Posterior cingulate gyrus (tissue), 11 donors: ENCODE measurements at places on chromosomes 12 and 14.
A peak's percentile ranks its signal among the peaks of the same experiment; 100 is the strongest.

DNA sequence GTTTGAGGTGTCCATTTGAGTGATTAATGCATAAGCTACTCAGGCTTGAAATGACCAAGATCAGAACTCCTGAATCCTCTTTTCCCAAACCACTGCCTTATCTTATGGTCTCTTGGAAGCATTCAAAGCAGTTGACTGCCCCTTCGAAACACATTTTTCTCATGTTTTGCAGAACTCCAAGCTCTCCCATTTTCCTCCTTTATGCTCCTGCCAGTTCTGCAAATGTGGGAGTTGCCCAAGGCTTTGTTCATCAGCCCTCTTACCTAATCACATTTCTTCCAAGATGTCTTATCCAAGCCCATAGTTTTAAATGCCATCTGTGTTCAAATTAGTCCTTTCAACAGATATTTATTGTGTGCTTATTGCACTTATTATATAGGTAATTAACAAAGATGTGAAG lies 1.8 kb upstream of the DNAAF2 start:
- DNase-seq: no peak

- DNase-seq: no peak
These were observed 69.7 kb downstream of the HELB start for GRCh38 chr12:66371982-66372381.

DNA sequence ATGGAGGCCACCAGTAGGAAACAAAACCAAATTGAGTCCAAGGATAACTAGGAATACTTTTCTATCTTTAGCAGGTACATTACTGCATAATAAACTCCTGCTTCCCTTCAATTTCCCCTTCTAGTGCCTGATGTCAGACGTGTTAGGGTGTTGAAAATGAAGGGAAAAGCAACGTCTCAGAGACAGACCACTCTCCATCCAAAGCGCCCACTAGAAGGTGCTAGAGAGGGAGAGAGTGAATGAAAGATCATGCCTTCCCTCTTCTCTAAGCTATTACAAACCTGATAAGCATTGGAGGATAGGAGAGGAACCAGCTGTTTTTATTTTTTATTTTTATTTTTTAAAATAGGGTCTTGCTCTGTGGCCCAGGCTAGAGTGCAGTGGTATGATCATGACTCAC lies 64.1 kb downstream of the ZNF641 start:
- no peak for DNase-seq

DNA sequence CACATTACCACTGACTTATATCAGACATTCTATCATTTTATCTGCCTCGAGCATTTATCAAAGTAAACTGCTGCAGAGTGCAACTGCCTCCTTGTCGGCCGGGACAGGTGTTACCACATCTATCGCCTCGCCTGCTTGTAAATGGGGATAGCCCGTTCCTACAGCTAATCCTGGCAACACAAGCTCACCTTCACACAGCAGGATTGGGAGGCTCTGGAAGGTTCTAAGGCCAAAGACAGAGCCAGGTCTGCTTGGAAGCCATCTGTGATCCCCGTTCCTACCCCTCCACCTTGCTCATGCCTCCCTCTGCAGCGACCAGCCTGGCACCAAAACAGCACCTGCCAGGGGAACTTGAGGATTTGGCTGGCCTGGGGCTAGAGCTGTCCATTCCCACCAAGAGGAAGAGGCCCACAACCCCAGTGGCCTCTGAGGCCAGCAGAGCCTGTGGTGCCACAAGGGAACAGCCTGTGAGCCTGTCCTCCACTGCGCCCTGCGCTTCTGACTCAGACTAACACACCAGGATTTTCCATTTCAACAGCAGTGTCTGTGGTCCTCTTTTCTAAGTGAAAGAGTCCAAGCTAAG lies 114.8 kb upstream of the DIO3 start:
- no peak for DNase-seq

GRCh38 chr12:115920395-115921183 lies 356.9 kb downstream of the MED13L start:
- no peak for DNase-seq

DNA sequence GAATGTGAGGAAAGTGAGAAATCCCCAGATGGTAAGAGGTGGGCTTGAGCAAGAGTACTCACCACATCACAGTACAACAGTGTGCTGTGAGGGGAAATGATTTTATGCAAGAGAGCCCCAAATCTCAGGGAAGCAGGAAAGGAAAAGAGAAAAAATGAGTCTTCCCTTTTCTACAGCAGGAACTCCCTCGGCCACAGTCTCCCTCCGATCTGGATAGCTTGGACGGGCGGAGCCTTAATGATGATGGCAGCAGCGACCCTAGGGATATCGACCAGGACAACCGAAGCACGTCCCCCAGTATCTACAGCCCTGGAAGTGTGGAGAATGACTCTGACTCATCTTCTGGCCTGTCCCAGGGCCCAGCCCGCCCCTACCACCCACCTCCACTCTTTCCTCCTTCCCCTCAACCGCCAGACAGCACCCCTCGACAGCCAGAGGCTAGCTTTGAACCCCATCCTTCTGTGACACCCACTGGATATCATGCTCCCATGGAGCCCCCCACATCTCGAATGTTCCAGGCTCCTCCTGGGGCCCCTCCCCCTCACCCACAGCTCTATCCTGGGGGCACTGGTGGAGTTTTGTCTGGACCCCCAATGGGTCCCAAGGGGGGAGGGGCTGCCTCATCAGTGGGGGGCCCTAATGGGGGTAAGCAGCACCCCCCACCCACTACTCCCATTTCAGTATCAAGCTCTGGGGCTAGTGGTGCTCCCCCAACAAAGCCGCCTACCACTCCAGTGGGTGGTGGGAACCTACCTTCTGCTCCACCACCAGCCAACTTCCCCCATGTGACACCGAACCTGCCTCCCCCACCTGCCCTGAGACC lies 7.8 kb downstream of the ATN1 start:
- DNase-seq: peak; percentile 62

DNA sequence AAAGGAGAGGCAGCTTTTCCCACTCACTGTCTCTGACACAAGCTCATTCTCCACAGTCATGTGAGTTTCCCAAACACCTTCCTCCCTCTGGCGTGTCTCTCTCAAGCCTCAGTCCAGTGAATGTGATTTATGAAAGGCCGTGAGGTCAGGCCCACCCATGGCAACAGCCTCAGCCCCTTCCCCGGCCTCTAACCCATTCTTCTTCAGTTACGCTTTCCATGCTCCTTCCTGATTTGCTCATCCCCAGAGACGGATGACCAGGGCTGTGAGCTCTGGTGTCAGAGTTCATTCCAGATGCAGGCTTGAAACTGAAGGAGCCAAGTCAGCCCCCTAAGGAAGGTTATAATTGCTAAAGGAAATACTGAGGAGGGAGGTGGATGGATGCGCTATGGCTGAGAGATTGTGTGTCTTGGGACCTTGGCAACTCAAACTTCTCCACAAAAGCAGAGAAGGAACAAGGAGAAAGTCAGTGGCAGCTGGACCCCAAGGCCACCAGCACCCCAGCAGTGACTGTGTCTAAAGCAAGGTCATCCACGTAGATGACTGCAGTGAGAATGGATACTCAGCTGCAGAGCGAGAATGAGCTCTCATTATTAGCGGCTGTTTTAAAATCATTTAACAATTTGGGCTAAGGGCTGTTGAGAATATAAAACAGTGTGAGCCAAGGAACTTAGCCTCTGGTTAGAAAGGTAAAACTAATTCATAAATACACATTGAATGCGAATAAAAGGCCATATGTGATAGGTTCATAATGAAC lies 84.1 kb downstream of the FBXL14 start:
- DNase-seq: no peak

- DNase-seq: no peak
These were observed 26.9 kb downstream of the BCL11B start for GRCh38 chr14:99244941-99245563.

- no peak for DNase-seq
These were observed 462.9 kb upstream of the PRICKLE1 start for GRCh38 chr12:43052441-43052840.

DNA sequence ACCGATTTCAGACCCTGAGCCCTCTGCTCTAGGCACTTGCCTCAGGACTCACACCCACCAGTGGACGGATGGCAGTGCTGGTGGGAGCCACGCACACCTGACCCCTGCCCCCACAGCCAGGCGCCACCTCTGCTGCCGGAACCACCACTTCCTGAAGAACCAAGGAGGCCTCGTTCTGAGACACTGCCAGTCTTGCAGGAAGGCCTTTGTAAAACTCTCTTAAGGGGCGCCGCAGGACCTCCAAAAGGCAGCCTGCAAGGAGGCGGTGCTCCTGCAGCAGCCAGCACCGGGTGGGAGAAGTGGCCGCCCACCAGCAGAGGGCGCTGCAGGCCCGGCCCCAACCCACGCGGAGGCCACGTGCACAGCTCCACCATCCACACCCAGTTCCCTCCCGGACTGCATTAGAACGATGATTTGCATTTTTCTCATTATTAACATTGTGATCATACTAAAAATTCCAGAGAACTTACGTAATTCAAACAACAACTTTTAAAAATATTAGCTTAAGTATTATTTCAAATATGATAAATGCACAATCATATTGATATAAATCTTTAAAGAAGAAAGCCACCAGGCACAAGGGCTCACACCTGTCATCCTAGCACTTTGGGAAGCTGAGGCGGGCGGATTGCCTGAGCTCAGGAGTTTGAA lies 12.8 kb downstream of the STX2 start:
- no peak for DNase-seq

DNA sequence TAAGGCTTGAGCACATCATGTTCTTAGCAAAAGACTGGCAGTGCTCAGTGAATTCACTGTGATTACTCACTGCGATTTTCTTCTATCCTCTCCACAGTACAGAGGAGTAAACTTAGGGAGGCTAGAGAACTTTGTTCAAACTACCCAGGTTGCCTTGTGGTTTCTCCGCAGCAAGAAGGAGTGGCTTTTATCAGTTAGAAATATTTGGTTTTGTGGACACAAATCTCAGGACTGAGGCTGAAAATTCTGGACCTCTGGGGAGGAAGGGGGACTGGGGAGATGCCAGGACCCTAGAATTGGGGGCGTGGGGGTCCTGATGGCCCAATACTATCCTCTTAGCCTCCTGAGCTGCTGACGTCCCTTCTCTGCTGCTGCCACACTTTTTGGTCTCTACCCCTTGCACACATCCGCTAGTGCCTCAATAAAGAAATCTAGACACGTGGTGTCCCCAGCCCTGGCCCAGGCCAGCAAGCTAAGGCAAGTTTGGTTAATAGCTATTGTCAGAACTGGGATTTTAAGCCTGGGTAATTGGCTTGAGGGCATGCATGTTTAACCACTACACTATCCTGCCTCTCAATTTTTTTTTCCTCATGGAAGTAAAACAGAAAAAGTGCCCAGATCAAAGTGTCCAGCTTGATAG lies 842 bp downstream of the OAS2 start:
- DNase-seq: no peak

DNA sequence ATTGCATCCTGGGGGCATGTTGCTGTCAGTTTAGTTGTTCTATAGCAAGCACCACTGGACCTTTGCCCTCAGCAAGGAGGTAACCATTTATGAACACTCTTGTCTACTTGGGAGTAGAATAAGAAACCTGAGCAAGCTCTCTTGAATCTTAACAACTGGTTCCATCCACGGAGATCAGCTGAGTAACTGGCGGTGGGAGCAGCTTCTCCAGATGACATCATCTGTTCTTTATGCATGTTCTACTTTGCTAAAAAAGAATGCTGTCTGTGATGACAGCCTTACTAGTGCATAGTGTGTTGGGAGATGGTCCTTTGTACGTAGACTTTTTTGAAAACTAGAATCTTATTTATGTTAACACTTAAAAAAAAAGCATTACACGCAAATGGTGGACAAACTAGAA lies 17.7 kb downstream of the SLC4A8 start:
- peak; percentile 80 for DNase-seq

DNA sequence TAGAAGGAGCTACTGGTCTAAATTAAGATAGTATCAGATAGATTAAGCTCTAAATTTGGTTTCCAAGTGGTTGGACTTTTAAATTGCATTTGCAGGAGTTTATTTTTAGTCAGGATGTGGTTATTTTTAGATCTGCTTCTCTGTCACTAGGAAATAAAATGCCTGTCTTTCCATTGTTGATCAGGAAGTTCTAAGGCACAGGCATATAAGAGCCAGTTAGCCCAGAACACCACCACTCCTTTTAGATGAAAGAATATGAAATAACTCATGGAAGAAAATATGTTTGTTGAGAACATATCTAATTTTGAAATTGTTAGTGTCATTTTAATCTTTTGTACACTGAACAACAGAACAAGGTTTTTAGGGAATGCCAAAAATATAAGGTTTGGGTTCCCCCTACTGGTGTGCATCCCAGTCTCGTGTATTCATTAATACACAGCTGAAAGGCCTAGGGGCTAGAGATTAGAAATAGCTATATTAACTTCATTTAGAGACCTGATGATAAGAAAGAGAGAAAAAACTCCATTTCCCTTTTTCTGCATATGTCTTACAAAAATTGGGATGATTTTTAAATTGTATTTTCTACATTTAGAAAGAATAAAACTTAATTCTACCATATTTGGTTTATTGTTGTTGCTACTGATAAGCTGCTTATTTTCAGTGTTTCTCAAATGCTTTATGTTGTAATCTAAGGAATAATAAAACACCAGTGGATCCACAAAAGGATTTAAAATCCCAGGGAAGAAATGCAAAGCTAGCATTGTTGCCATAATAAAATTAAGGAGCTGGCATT lies 67.2 kb downstream of the RIC8B start:
- DNase-seq: no peak

GRCh38 chr12:65093606-65094005 lies 27.5 kb downstream of the WIF1 start:
- DNase-seq: no peak

- no peak for DNase-seq
These were observed 14.4 kb upstream of the GUCY2C start for GRCh38 chr12:14710632-14711320.

DNA sequence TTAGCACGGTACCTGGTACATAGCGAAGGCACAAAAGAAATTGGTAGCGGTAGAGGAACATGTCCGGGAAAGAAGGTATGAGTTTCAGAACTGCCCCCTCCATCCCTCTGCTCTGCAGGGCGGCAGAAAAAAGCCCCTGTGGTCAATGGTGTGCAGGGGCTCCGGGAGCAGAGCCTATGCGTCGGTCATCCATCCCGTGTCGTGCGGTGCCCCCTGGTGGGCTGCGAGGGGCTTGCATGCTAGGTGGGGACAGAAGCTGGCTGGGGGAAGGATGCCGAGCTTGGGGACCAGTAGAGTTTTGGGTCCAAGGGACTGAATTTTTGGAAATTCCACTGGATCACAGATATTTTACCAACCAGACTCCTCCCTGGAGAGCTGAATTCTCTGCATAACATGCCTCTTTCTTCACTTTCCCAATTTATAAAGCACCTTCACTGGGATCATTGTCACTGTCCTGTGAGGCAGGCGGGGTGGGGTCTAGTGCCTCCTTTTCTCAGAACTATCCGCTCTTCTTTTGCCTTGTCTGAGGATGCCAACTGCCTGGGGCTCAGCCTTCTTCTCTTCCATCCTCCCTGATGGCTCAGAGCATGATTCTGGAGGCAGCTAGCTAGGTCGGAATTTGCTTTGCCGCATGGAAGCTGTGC lies 148.7 kb downstream of the SMOC1 start:
- DNase-seq: peak; percentile 60

GRCh38 chr12:116689979-116690744 lies 47.7 kb downstream of the SPRING1 start:
- no peak for DNase-seq

- DNase-seq: no peak
These were observed 990 bp downstream of the FERMT2 start for GRCh38 chr14:52949711-52950409.
